ENCODE measurements at places on chromosomes 11 and 22.

GRCh38 chr11:128941573-128942271 lies 949 bp downstream of the TP53AIP1 start:
- DNase-seq: no peak

DNA sequence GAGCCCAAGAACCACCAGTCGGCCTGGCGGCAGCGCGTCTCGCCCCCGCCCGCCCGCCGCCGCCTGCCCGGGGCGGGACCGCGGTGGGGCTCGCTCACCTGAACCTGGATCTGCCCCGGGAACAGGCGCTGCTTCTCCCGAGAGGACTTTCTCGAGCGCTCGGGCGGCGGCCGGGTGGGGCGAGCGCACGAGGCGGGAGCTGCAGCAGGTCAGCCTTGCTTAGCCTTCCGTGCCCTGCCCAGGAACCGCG lies 133 bp downstream of the MYH9 start:
- DNase-seq: no peak

DNA sequence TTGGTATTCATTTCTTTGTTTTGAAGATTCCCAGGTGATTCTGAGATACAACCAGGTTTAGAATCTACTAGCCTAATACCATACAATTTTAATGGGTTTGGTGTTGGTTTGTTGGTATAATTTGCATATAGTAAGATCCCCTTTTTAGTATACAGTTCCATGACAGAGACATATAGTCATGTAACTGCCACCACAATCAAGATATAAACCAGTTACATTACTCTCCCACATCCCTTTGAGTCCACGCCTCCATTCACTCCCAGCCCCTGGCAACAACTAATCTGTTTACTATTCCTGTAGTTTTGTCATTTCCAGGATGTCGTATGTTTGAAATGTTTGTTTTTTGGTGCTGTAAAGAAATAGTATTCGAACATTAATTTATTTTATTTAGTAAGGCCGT lies 4.3 kb downstream of the ASRGL1 start:
- DNase-seq: no peak

GRCh38 chr11:15471048-15471894 lies 356.5 kb downstream of the INSC start:
- no peak for DNase-seq

DNA sequence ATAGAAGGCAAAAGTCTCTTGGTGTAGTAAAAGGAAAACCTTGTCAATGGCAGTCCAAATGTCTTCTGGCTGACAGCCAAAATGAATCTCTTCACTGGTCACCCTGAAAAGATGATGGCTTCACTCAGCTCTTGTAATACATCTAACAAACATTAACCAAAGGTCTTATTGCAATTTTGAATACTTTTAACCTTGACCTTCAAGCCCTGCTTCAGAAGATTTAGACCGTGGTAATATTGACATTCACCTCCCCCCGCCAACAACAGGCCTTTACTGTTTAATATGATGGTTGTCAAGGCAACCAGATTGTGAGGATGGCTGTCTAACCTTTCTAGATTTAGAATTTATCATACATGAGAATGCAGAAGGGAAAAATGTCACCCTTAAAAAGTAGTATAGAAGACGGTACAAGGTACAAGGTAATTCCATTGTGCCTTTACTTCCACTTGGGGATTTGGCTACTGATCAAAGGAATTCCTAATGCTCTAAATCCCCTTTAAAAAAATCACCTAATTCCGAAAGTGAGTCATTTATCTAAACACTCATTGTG lies 342.3 kb downstream of the LARGE1 start:
- no peak for DNase-seq

- no peak for DNase-seq
Observed at GRCh38 chr11:72951888-72952287, 137.7 kb downstream of the ATG16L2 start.

DNA sequence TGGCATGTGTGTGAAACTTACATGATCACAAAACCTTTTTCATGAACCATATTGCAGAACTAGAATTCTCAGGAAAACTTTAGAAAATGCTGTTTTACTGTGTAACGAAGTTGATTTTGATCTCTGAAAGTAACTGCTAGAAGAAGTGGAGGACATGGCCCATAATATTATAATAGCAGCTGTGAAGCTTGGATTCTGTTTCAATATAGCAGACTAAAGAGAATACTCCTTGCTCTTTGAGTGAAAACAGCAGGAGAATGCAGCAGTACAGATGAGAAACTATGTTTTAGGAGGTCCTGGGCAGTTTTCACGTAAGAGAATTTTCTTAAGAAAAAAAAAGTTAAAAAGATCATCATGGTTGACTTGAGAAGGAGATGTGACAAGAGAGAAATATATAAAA lies 76.7 kb upstream of the POU2AF2 start:
- DNase-seq: no peak

- no peak for DNase-seq
Observed at GRCh38 chr11:104064034-104064630, 27.7 kb downstream of the DDI1 start.

GRCh38 chr11:17639781-17640180 lies 79.6 kb upstream of the MYOD1 start:
- DNase-seq: no peak

- DNase-seq: no peak
Observed at GRCh38 chr11:17169876-17170275, 37.9 kb downstream of the PIK3C2A start.

DNA sequence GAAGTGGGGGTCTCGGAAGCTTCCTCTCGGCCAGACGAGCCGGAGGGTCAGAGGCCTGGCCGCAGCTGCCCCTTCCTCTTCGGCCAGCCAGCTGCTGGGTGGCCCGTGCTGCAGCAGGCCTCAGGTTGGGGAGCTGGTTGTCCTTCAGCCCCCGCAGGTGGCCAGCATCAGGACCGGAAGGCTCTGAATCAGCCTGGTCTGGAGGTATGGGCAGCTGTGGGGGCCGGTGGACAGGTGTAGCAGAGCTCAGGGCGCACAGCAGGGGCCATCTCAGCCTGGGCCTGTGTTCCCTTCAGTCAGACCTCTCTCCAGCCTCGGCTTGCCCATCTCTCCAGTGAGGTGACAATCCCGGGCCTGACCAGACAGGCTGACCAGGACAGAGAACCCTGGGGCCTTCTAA lies 13.9 kb upstream of the TBX1 start:
- DNase-seq: no peak

- DNase-seq: no peak
Observed at GRCh38 chr22:19419464-19420178, 11.9 kb downstream of the HIRA start.

- DNase-seq: no peak
Observed at GRCh38 chr11:31326470-31327148, 42.9 kb downstream of the DCDC1 start.

DNA sequence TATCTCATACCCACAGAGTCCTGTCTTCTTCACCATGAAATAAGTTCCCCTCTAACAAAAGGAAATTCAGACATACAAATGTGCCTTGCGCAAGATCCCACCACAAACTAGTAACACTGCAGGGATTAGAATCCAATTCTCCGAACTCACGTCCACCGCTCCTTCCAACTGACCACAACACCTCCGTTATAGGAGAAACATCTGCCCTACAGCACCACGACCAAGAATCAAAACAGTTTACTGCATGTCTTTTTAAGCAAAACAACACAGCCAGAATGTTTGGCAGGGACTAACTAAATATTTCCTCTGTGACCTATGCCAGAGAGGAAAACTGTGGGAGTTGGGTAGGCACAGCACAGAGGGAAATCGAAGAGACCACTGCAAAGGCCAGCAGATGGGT lies 72.7 kb upstream of the AKIP1 start:
- DNase-seq: peak; percentile 38

- DNase-seq: no peak
Observed at GRCh38 chr11:129387434-129387833, 11.8 kb downstream of the BARX2 start.

- peak; percentile 35 for DNase-seq
Observed at GRCh38 chr22:35900483-35901168, 128.0 kb downstream of the RBFOX2 start.

GRCh38 chr11:58006940-58007339 lies 16.7 kb upstream of the OR9Q1 start:
- DNase-seq: peak; percentile 38

- DNase-seq: no peak
Observed at GRCh38 chr11:14409891-14410290, 50.9 kb upstream of the RRAS2 start.

DNA sequence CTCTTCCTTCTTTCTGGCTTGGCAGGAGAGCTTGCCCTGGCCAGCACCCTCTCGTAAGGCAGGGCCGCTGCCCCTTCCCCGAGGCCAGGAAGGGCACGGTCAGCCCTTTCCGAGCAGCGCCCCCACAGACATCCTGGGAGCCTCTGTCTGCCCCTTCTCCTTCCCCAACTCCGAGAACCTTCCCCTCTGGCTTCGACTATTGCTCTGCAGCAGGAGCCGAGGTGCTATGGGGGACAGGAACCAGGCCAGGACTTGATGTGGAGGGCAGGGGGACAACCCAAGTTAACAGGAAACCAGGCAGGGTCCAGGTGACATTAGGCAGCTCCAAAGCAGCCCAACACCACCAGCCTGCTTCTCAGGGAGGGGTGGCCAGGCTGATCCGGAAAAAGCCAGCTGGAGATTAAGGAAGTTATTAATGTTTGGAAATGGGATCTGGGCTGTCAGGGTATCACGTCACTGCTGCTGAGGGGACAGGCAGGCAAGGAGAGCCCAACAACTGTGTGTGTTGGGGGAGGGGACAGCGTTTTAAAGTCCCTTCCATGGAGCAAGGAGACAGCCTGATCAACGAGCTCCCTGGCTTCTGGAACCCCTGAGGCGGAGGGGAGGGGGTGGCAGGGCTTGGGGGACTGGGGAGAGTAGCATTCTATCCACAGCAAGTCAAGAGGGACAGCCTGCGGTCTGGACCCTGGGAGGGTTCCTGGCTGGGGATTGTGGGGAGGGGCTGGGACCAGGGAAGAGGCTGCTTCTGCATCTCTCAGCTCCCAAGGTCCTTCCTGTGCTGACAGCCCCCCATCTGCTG lies 27.3 kb downstream of the SYT7 start:
- no peak for DNase-seq

- DNase-seq: no peak
Observed at GRCh38 chr11:66118847-66119246, 48.8 kb downstream of the PACS1 start.

DNA sequence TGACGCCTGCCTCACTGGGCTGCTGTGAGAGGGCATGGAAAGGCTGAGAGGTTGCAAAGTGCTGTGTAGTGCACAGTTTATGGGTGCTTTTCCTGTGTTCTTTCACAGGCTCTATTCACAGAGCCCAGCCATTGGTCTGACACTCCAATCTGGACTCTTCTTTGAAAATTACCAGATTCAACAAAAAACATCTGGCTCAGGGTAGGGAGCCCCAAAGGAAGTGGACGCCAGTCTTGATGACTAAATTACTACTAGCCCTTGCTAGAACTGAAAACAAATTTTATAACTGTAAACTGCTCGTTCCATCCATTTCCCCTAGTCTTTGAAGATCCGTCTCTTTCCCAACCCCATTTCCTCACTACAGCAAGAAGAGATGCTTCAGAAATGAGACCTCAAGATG lies 178.6 kb downstream of the TENM4 start:
- no peak for DNase-seq

GRCh38 chr11:24206030-24206429 lies 290.8 kb upstream of the LUZP2 start:
- no peak for DNase-seq

GRCh38 chr11:129790106-129790505 lies 25.5 kb upstream of the TMEM45B start:
- no peak for DNase-seq

DNA sequence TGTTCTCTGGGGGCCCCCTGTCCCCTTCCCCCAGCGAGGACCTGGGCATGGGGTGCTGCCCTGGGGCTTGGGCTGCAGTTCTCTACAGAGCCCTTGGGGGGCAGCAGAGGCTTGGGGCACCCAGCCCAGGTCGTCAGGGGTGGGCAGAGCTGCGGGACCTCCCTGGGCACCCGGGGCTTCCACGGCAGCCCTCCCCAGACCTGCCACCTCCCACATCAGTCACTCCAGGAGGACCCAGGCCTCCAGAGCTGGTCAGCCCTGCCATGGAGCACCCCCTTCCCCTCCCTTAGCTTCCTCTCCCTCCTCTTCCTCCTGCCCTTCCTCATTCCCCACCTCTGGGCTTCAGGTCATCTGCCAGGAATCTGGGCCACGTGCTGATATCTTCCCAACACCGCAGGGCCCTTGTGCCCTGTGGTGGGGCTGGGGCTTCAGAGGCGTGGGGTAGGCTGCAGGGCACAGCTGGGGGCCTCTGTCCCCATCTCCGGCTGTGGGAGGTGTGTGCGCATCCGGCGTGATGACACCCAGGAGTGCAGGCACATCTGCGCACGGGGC lies 5.8 kb downstream of the TSPAN4 start:
- DNase-seq: no peak

DNA sequence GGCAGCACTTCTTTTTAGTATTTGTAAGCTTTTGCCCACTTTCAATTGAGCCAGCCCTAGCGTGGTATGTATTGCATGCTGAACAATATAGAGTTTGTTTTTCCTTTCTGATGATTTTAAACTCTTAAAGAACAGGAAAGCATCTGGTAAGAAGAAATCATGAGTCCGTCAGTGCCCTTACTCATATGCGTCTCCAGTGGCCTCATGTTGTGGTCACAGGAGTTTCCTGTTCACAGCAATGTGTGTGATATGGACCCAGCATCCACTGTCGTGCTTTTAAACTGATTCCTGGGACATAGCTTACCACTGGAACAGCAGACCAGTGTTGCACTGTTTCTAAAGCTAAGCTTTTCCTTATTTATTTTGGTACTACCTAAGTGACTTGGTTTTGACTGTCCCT lies 40.1 kb downstream of the BID start:
- no peak for DNase-seq

DNA sequence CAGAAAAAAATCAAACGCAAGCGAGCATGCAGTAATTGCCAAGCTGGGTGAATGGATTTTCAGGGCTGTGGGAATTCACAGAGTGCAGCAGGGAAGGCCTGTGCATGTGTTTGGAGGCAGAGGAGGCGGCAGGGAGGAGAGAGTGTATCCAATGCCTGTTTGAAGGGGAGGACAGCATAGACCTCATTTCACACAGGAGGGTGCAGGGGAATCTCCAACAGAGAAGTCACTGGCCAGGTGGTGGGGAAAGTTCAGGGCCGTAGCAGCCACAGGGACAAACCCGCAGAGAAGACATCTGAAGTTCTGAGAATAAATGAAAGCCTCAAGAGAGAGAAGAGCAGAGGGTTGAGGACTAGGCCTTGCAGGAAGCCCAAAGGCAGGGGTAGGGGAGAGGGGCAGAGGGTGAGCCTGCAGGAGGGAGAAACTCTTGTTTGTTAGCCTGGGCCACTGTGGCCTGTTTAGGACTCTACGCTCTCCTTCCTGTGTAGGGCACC lies 19.2 kb upstream of the KDM2A start:
- DNase-seq: no peak

- peak; percentile 73 for DNase-seq
Observed at GRCh38 chr11:2151500-2152257, 9.3 kb downstream of the INS start.

GRCh38 chr11:85680897-85681296 lies 5.1 kb downstream of the CCDC89 start:
- DNase-seq: no peak
